ENCODE measurements at places on chromosomes 2 and 18. TPM values are rescaled to one million over a fixed set of nuclear protein-coding genes. Genes with fewer than 3 reads are reported as not detected.
A peak's percentile ranks its signal among the peaks of the same experiment; 100 is the strongest.

The OXER1 gene
- total RNA-seq, result not detected

DNA sequence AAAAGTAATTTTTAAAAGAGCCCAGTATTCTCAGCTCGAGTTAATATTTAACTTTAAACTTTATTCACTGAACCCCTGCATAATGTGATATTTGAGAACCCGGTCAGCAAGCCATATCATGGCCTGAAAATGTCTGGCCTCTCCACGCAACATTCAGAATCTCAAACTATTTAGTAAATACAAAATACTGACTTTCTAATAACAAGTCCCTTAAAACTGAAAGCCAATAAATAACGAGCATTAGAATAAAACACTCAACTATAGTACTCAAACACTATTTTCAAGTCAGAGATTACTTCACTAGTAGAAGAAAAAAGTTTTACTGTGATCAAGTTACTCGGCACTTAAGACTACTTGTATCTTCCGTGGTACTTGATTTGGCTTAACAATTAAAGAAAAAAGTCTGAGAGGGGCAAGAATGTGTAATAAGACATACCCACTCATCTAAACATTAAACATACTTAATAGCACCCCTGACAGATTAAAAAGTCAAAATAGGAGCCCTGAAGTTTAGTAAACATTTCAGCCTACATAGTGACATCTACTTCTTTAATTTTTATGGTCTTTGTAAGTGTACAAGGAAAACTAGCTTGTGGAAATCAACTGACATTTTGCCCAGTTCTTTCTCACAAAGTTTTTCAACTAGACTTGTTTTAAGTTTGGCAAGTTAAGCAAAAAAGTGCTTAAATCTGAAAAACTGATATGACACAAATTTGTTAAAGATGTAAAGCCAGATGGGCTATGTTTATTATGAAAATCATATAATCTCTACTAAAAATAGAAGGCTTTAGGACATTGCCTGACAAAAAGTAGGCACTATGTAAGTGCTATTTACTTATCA lies 38.2 kb downstream of the RTN4 start:
- no peak for DNase-seq

The AGAP1 gene
- total RNA-seq, result 18.1 TPM

- no peak for DNase-seq
These were observed 45.0 kb downstream of the QPCT start for GRCh38 chr2:37389395-37389794.

DNA sequence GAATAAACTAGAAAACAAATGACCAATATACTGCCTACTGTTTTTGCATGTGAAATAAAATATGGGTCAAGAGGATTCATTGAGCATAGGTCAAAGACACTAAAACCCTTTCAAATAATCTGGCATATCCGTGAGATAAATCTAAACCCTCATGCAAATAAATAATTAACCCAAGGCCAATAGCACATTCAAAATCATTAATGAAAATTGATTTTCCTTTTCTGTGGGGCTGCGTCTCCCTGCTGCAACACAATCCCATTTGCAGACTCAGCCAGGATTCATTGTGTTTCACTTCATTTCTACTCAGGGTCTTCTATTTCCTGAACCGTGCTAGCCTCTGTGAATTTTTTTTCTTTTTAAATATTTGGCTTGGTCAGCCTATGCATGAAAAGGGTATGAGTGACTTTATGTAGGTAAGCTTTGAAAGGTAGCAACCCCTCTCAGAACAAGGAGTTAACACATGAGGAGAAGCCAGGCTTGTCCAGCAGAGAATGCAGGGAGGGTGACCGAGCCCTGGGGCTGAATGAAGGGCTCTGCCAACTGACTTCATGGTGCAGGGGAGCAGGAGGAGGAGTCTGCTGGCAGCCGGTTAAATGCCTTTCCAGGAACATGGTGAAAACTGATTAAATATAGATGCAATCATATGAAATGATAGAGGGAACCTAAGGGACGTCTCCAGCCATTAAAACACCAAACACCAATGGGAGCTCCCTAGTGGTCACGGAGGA lies 10.3 kb upstream of the CTAGE1 start:
- no peak for DNase-seq

The IL37 gene
- not detected for total RNA-seq

- DNase-seq, result no peak
These were observed 85.3 kb downstream of the METTL4 start for GRCh38 chr18:2485983-2486382.

- DNase-seq, result no peak
These were observed 11.3 kb downstream of the UPP2 start for GRCh38 chr2:158112992-158113391.

GRCh38 chr18:48973731-48974130 lies 23.0 kb upstream of the SMAD7 start:
- no peak for DNase-seq

The DPP10 gene
- total RNA-seq, result 53.0 TPM

- no peak for DNase-seq
These were observed 39.8 kb upstream of the SNED1 start for GRCh38 chr2:240958366-240959213.

DNA sequence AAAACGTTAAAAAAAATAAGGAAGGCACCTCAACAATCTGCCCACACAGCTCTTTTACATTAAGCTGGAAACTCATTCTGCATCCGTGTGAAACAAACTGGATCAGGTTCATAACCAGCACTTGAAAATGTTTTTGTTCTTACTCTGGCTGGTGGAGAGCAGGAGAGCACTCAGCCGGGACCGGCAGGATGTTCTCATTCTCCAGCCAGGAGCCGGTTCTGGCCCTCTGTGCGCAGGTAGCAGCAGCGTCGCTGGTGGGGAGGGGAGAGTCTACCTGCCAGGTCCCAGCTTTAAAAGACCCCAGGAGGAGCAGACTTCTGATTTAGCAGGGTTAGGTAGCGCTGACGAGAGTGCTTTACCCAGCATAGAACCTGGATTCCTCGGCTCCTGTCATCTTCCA lies 834.9 kb upstream of the SALL3 start:
- DNase-seq, result no peak

GRCh38 chr2:75528221-75528977 lies 32.3 kb downstream of the EVA1A start:
- no peak for DNase-seq

DNA sequence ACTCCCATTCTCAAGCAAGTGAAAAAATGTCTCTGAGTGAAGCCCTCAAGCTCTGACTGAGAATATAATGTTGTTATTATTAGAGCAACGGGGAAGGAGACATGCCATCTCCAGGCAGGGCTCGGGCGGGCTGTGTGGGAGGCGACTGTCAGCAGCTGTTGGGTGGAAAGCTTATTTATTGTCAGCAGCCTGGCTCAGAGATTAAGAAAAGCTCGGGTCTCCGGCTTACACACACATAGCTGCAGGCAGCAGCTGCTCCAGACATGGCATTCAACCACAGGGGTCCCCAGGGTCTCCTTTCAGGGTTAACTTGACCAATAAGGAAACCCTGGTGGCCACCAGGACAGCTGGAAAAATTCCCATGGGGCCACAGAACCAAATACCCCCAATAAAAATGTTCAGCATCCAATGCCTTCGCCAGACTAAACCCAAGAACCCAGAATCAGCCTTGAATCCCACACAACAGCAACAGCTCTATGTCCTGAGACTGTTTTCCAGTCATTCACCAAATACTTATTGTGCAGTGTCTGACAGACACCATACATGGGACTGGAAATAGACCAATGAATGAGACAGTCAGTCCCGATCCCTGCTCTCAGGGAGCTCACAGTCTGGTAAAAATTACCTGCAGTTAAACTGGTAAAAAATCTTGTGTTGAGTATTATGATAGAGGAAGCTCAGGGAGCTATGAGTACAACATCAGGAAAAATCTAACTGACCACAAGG lies 70.5 kb upstream of the RTN4 start:
- no peak for DNase-seq

DNA sequence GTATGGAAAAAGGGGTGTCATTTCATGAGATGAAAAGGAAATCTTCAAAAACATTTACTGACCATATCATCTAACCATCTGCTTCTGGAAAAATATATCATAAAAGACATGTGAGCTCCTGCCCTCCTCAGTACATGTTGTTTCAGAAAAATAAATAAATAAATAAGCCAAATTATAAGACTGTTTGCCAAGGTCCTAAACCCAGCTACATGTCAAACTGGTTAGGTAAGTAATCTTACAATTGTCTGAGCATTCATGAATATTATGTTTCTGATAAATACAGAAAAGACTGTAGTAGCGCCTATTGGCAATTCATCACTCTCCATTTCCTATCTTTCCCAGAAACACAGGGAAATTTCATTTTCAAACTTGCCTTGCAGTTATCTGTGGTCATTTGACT lies 138.9 kb upstream of the SETBP1 start:
- DNase-seq, result no peak

The L3MBTL4 gene
- 1.2 TPM for total RNA-seq

The SLC39A6 gene
- 64.7 TPM for total RNA-seq

GRCh38 chr2:5937851-5938565 lies 245.8 kb downstream of the SOX11 start:
- no peak for DNase-seq

The RBM44 gene
- total RNA-seq, result 0.20 TPM

- DNase-seq, result no peak
These were observed 673.8 kb upstream of the FANCL start for GRCh38 chr2:58914733-58915505.

- DNase-seq, result no peak
These were observed 33.0 kb upstream of the SCLY start for GRCh38 chr2:238027591-238028415.

The HOXD1 gene
- not detected for total RNA-seq

DNA sequence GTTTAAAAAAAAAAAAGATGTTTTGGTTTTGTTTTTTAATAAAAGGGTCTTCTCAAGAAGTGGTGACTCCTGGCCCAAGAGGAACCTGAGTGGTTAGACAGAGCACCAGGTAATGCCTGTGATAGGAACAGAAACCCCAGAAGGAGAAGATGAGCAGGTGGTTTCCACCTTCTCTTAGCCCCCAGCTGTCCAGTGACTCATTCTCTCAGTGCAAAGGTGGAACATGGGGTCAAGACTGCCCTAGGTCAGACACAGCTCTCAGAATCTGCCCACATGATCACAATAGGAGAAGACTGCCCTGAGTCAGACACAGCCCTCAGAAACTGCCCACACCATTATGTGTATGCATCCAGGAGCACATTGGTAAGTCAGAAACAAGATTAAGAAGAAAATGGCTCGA lies 61.8 kb downstream of the TBC1D8 start:
- DNase-seq, result no peak

The VAMP5 gene
- not detected for total RNA-seq

GRCh38 chr2:173210270-173211196 lies 134.9 kb downstream of the MAP3K20 start:
- DNase-seq, result peak; percentile 87

The ROCK1 gene
- total RNA-seq, result 18.7 TPM

DNA sequence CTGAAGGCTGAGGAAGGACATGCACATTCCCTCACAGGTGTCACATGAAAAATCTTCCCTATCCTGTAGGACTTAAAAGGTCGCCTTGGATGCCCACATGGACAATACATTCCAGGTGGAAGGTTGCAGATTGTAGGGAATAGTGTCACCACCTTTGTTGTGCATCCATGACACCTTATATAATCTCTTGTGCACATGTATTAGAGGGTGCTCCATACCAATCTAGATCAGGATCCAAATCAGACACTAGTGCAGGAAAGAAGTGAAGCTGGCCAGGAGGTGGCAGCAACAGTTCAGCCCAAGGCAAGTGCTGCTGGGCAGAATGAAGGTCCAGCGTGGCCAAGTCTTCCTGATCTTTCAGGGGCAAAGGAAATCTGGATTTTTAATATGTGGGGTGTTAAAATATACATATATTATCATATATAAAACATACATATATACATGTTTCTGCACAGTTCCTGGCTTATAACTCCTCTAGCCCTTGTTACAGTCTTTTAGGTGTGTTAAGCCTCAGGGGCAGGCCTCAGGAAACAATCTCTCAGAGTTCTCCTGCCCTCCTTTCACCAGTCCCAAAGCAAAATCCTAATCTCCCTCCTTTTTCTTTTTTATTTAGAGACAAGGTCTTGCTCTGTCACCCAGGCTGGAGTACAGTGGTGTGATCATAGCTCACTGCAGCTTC lies 16.6 kb downstream of the NIF3L1 start:
- DNase-seq, result peak; percentile 77

DNA sequence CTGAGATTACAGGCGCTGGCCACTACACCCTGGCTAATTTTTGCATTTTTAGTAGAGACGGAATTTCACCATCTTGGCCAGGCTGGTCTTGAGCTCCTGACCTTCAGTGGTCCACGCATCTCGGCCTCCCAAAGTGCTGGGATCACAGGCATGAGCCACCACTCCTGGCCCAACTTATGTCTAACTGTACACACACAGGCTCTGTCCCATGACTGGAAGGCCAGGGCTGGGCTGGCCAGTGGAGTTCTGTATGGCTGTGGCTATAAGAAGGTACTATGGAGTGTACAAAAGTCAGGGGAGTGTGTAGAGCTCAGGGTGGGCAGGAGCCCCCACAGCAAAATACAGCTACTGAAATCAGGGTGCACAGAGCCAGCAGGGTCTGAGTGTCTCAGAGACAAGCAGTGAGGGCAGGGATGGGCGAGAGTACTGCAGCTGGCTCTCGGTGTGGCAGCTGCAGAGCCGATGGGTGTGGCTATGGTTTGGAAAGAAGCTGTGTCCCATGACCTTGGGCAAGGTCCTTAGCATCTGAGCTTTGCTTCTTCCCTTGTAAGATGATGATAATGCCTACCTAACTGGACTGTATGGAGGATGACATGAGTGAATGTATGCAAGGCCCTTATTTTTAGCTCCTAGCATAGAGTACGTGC lies 10.4 kb upstream of the MSGN1 start:
- DNase-seq, result no peak

- no peak for DNase-seq
These were observed 115.8 kb downstream of the CABLES1 start for GRCh38 chr18:23250893-23251656.

GRCh38 chr2:140526575-140526974 lies 1604.2 kb downstream of the LRP1B start:
- DNase-seq, result no peak

DNA sequence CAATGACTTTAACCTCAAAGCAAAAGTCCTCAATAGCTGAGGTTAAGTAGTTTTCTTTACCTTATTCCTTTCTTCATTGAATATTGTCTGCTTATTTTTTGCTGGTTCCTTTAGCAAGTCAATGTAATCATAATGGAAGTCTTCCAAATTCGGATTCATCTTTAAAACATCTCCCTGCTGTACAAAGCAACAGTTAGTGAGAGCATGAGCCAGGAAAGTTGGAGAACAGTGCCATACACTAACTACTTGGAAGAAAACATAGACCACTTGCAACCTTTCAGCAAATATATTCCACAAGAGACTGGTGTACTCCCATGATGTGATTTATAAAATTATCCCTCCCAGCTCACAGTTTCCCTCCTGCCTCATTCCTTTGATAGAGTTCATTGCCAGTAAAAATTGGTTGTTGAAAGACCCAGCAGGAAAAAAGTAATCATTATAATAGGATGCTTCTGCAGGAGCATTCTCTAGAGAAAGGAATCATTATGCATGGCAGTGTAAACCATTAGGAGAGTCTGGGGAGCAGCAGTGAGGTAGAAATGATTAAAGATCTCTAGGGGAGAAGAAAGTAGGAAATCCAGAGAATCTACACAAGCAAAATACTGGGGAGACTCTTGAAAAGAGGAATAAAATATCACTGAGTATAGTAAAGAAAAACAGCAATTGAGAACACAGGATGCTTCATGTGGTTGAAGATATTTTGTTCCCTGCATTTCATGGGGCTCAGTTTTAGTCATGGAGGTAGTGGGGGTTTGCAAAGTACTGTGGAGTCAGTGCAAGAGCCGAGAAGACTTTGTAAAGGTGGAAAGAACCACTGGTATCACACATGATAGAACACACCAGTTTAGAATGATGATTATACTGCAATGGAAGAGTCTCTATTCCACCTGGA lies 38.6 kb upstream of the TTN start:
- no peak for DNase-seq

GRCh38 chr2:17122887-17123501 lies 395.2 kb downstream of the RAD51AP2 start:
- DNase-seq, result no peak

The IGFBP5 gene
- total RNA-seq, result 0.82 TPM

The SLC5A7 gene
- not detected for total RNA-seq
